ENCODE measurements at places on chromosomes 11 and 22. TPM values are rescaled to one million over a fixed set of nuclear protein-coding genes. Genes with fewer than 3 reads are reported as not detected.

The TMEM86A gene
- total RNA-seq: 6.5 TPM

The ASCL2 gene
- total RNA-seq: 5.6 TPM

The PIH1D2 gene
- total RNA-seq: 3.1 TPM

The CATSPERZ gene
- not detected for total RNA-seq

The SEPTIN3 gene
- 3.7 TPM for total RNA-seq

The DDTL gene
- total RNA-seq: not detected

The C22orf23 gene
- 0.70 TPM for total RNA-seq

The PYGM gene
- 2.0 TPM for total RNA-seq
